ENCODE measurements at places on chromosomes 13 and 19.

DNA sequence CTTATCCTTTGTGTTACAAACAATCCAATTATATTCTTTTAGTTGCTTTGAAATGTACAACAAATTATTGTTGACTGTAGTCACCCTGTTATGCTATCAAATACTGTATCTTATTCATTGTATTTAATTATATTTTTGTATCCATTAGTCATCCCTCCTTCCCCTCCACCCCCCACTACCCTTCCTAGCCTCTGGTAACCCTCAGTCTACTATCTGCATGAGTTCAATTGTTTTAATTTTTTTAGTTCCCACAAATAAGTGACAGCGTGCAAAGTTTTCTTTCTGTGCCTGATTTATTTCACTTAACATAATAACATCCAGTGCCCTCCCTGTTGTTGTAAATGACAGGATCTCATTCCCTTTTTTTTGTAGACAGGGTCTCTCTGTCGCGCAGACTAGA, 4.5 kb downstream of the SAE1 start:
- no peaks in the 10 kb centered on the region for H3K36me3 ChIP-seq
- no peak for DNase-seq
- H3K27me3 ChIP-seq, result no peaks in the 10 kb centered on the region
- H3K27ac ChIP-seq, result no peak overlapping the region

- H3K27me3 ChIP-seq, result peaks cover 46% of the 10 kb centered on the region
- H3K36me3 ChIP-seq, result no peaks in the 10 kb centered on the region
- H3K4me3 ChIP-seq, result no peak overlapping the region
- DNase-seq, result no peak
Measured at GRCh38 chr19:50669302-50670101, 20.3 kb downstream of the C19orf81 start.

DNA sequence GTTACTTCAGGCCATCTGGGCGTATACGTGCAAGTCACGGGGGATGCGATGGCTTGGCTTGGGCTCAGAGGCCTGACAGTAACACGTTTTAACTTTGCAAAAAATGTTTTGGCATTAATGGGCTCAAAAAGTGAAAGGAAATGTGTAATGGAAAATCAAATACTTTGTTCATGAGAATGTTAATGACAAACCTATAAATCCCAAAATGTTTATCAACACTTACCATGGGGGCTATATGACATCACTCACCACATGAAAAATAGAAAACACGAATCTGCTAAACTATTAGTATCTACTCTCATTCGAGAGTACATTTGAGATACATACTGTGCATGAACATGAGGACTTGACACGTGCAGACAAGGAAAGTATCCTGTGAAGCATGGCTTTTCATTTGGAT, 91.7 kb downstream of the FAM216B start:
- H3K27ac ChIP-seq, result peak overlapping the region; percentile 8
- H3K4me3 ChIP-seq, result no peak overlapping the region
- no peaks in the 10 kb centered on the region for H3K36me3 ChIP-seq
- DNase-seq, result no peak
- no peaks in the 10 kb centered on the region for H3K27me3 ChIP-seq

- H3K36me3 ChIP-seq, result no peaks in the 10 kb centered on the region
- no peak overlapping the region for H3K27ac ChIP-seq
- no peak overlapping the region for H3K4me3 ChIP-seq
- H3K4me1 ChIP-seq, result no peaks in the 10 kb centered on the region
- no peak for DNase-seq
- no peaks in the 10 kb centered on the region for H3K27me3 ChIP-seq
Measured at GRCh38 chr13:59157181-59157580, 1006.5 kb downstream of the DIAPH3 start.

GRCh38 chr19:2582984-2583956, 107.3 kb downstream of the GADD45B start:
- no peak overlapping the region for H3K4me3 ChIP-seq
- DNase-seq, result no peak
- no peak overlapping the region for H3K27ac ChIP-seq
- peaks cover 15% of the 10 kb centered on the region for H3K4me1 ChIP-seq

- no peaks in the 10 kb centered on the region for H3K36me3 ChIP-seq
- DNase-seq, result no peak
- H3K4me3 ChIP-seq, result no peak overlapping the region
- no peak overlapping the region for H3K27ac ChIP-seq
- no peaks in the 10 kb centered on the region for H3K4me1 ChIP-seq
Measured at GRCh38 chr13:44906713-44907112, 82.6 kb downstream of the NUFIP1 start.

GRCh38 chr13:73055813-73056564, 2.8 kb upstream of the KLF5 start:
- no peaks in the 10 kb centered on the region for H3K36me3 ChIP-seq
- H3K27me3 ChIP-seq, result peaks cover 30% of the 10 kb centered on the region
- H3K27ac ChIP-seq, result no peak overlapping the region
- no peak overlapping the region for H3K4me3 ChIP-seq
- H3K4me1 ChIP-seq, result peaks cover 2% of the 10 kb centered on the region

DNA sequence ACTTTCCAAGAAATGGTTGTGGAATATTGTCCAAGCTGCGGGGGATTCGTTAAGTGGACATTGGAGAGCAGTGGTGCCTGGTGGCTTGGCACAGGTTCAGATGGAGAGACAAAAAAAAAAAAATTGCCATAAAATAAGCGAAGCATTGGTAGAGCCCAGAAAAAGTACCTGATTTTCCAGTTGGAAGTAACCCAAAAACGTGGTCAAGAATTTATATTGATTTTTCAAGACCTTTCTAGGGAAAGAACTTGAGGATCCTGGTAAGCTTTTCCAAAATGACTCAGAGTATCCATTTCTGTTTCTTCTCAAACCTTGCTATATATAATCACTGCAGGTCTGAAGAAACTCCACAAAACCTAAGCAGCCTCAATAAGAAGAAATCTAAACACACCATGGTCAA, 94.6 kb downstream of the ING1 start:
- no peak overlapping the region for H3K4me3 ChIP-seq
- H3K36me3 ChIP-seq, result no peaks in the 10 kb centered on the region
- no peaks in the 10 kb centered on the region for H3K27me3 ChIP-seq
- H3K27ac ChIP-seq, result no peak overlapping the region

DNA sequence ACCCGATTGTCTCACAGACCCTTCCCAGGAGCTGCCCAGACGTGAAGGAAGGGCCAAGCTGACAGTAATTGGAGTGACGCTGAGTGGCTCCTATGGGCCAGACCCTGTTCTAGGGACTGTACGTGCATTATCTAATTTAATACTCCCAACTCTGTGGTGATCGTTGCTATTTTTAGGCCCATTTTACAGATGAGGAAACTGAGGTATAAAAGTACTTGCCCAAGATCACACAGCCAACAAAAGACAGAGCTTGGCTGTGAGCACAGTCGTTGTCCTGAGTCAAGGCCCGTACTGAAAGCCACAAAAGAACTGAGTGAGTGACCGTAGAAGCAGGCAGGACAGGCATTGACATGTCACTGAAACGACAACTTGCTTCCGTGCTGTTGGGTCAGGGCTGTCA, 74.7 kb downstream of the ERICH6B start:
- H3K27me3 ChIP-seq, result no peaks in the 10 kb centered on the region
- peaks cover 2% of the 10 kb centered on the region for H3K4me1 ChIP-seq
- no peak for DNase-seq
- H3K4me3 ChIP-seq, result no peak overlapping the region
- H3K36me3 ChIP-seq, result no peaks in the 10 kb centered on the region

GRCh38 chr19:35291259-35291658, 702 bp upstream of the MAG start:
- DNase-seq, result no peak
- H3K4me1 ChIP-seq, result peaks cover 24% of the 10 kb centered on the region
- H3K36me3 ChIP-seq, result no peaks in the 10 kb centered on the region
- no peak overlapping the region for H3K4me3 ChIP-seq
- no peak overlapping the region for H3K27ac ChIP-seq

GRCh38 chr19:31772915-31773314, 423.7 kb upstream of the TSHZ3 start:
- H3K4me1 ChIP-seq, result peaks cover 2% of the 10 kb centered on the region
- H3K27me3 ChIP-seq, result no peaks in the 10 kb centered on the region
- H3K36me3 ChIP-seq, result no peaks in the 10 kb centered on the region
- peak; percentile 5 for DNase-seq
- H3K27ac ChIP-seq, result no peak overlapping the region

- no peak overlapping the region for H3K27ac ChIP-seq
- no peaks in the 10 kb centered on the region for H3K27me3 ChIP-seq
- no peaks in the 10 kb centered on the region for H3K36me3 ChIP-seq
- no peak for DNase-seq
- no peaks in the 10 kb centered on the region for H3K4me1 ChIP-seq
- H3K4me3 ChIP-seq, result no peak overlapping the region
Measured at GRCh38 chr19:8531470-8531869, 17.5 kb upstream of the ZNF414 start.

DNA sequence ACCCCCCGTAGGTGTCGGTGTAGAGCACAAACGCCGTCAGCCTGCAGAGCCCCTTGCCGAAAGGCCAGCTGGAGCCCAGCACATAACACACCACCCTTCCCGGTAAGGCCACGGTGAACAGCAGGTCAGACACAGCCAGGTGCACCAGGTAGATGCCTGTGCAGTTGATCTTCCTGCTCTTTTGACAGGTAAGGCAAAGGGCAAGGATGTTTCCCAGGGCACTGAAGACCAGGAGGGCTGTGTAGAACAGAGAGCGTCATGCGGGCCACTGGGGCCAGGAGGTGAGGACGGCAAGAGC, 92.6 kb upstream of the TM9SF2 start:
- DNase-seq, result no peak
- H3K4me3 ChIP-seq, result no peak overlapping the region
- H3K27me3 ChIP-seq, result peaks cover 2% of the 10 kb centered on the region
- H3K36me3 ChIP-seq, result no peaks in the 10 kb centered on the region

DNA sequence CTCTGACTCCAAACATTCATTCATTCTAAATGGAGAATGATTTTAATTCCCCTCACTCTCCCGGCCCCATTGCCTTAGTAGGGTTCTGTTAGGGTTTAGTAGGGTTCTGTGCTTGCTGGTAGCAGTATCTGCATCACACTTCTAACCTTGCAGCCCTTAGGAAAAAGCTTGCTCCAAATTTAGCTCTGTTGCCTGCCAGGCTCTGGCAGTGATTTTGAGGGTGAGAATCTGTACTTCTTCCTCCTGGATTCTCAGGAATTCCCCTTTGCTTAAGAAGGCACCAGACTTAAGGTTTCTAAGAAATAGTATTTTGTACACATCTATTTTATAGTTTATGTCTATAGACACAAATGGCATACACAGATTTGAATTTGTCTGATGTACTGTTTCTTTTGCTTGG, 14.7 kb downstream of the B3GLCT start:
- no peak overlapping the region for H3K27ac ChIP-seq
- DNase-seq, result no peak
- no peaks in the 10 kb centered on the region for H3K27me3 ChIP-seq
- no peak overlapping the region for H3K4me3 ChIP-seq
- H3K4me1 ChIP-seq, result no peaks in the 10 kb centered on the region

DNA sequence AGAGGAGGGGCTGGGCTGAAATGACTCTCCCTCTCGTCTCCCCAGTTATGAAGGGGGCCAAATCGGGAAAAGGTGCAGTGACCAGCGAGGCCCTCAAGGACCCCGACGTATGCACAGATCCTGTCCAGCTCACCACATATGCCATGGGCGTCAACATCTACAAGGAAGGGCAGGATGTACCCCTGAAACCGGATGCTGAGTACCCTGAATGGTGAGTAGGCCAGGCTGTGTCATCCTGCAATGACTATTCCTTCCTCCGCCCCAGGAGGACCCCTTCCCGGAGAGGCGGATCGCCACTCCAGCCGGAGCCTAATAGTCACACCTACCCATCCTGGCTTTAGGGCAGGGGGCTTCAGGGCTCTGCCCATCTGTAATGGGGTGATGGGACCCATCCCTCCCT, 2.6 kb downstream of the MRPL54 start:
- H3K27ac ChIP-seq, result no peak overlapping the region
- no peak overlapping the region for H3K4me3 ChIP-seq
- no peak for DNase-seq
- H3K36me3 ChIP-seq, result peaks cover 8% of the 10 kb centered on the region
- no peaks in the 10 kb centered on the region for H3K4me1 ChIP-seq

DNA sequence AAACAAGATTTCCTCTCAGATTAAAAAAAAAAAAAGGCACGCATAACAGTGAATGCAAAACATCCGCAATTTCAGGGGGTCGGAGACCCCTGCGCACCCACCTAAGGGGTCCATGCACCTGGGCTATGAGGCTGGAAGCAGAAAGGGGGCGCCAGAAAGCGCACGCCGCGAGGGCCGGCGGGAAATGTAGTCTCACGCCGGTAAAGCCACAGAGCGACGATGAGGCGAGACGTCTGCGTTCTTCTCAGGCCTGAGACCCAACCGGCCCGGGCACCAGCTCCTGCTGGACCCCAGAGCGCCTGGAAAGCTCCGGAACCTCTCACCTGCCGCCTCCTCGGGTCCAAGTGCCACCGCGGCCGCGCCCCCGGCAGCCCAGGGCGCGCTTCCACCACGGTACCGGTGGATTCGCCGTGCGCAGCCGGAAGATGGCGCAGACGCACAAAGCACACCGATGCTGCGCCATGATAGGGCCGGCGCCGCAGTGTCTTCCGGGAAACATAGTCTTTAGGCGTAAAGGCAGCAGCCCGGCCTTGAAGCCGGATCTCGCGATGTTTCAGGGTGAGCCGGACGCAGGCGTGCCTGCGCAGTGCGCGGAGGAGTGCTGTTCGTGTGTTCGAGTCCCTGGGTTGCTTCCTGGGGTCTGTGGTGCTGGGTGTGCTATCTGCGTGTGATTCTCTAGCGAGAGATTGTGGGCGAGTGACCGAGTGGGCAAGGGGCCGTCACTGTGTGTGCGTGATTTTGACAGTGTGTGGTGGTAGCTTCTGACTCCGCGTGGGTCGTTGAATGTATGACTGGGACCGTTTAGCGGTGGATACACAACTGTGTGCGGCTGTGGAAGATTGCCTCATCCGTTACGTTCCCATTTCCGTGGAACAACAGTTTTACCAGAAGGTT, at the start of gene ZNF582:
ZNF582 (minus strand) TSS at position 416 of the 894 bp plus-strand sequence. CDS start 1,782 bp downstream, outside the sequence.
- no peaks in the 10 kb centered on the region for H3K4me1 ChIP-seq
- peaks cover 3% of the 10 kb centered on the region for H3K36me3 ChIP-seq
- DNase-seq, result peak; percentile 90
- no peaks in the 10 kb centered on the region for H3K27me3 ChIP-seq

DNA sequence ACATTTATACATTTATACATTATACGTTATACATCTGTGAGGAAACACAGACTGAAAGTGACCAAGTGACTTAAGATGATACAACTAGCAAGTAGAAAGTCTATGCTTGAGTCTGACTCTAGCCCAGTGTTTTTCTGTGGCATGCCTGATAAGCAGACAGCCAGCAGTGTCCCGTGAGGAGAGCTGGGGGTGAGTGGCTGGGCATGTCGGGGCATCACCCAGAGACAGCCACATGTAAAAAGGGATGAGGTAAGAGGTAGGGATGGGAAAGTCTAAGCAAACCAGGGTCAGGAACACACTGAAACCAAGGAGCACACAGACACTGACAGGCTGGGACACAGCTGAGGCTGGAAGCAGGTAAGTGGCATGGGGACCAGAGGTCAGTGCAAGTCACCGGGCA, 333.2 kb downstream of the FOXO1 start:
- H3K4me1 ChIP-seq, result no peaks in the 10 kb centered on the region
- no peak for DNase-seq
- H3K36me3 ChIP-seq, result no peaks in the 10 kb centered on the region
- no peaks in the 10 kb centered on the region for H3K27me3 ChIP-seq
- H3K27ac ChIP-seq, result no peak overlapping the region

DNA sequence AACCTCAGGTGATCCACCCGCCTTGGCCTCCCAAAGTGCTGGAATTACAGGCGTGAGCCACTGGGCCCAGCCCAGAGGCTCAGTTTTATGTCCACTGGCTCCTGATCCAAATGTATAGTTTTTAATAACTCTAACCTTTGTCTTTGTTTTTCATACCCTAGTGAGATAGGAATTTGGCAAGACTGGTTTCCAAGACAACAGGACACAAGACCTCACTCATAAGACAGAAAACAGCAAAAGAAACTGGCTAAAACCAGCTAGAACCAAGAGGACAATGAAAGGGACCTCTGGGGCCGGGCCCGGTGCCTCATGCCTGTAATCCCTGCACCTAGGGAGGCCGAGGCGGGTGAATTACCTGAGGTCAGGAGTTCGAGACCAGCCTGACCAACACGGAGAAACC, 27.6 kb downstream of the CPT1C start:
- no peak overlapping the region for H3K4me3 ChIP-seq
- no peaks in the 10 kb centered on the region for H3K4me1 ChIP-seq
- H3K27me3 ChIP-seq, result no peaks in the 10 kb centered on the region
- no peak for DNase-seq

All from H1 (cell line).